Stimulated activated CD4-positive, alpha-beta T cell treated with anti-CD3 and anti-CD28 coated beads, Interleukin-15, amount 100 ng/mL, for 24 hours (primary cell): ENCODE measurements at places on chromosomes 4 and X.

GRCh38 chrX:2901367-2902036 is 27.6 kb downstream of the ARSD start:
- no peak for DNase-seq

- no peak for DNase-seq
Observed at GRCh38 chr4:155042014-155042413, 166.4 kb upstream of the NPY2R start.

- DNase-seq = no peak
Observed at GRCh38 chr4:101439926-101440325, 92.6 kb upstream of the PPP3CA start.

GRCh38 chr4:74534121-74534520 is 89.2 kb downstream of the AREG start:
- DNase-seq = no peak

GRCh38 chrX:131801911-131802310 is 221.2 kb upstream of the STK26 start:
- DNase-seq = no peak

DNA sequence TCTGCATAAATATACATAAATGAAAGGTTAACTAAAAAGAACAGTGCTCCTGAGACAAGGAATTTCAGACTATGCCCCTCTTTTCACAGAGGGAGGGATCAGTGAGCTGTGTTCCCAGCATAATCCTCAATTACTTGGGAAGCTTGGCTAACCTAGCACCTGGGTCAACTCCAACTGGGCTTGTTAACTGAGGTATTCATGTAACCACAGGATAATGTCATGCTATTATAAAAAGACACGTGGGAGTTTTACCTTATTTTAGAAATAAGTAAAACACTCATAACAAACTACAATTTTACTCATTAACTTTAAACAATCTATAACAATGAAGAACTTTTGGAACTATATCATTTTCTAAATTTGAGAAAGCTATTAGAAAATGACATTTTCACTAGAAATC is 48.6 kb downstream of the RPGR start:
- no peak for DNase-seq

DNA sequence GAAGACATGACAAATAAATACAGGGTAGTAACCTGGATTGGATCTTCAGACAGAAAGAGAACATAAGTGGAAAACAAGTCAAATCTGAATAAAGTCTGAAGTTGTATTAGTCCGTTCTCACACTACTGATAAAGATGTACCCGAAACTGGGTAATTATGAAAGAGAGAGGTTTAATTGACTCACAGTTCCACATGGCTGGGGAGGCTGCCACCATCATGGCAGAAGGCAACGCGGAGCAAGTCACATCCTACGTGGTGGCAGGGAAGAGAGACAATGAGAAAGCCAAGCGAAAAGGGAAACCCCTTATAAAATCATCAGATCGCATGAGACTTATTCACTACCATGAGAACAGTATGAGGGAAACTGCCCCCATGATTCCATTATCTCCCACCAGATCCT is 82.8 kb downstream of the USP46 start:
- peak; percentile 13 for DNase-seq

- no peak for DNase-seq
Observed at GRCh38 chrX:38982843-38983242, 181.6 kb downstream of the MID1IP1 start.

DNA sequence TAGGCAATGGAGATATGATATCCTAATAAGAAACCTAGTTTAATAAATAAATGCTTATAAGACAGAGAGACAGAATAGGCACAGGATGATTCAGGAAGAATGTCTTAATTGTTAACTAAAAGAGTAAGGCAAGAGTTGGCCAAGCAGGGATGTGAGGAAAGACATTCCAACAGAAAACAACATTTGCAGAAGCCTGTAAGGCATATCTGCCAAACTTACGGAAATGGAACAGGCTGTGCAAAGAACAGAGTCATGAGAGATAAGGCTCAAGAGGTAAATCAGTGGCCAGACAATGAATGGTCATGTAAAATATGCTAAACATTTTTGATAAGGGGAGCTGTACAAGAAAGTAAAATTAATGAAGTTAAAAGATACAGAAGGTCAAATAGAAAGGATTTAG is 134.9 kb downstream of the KCTD8 start:
- no peak for DNase-seq

DNA sequence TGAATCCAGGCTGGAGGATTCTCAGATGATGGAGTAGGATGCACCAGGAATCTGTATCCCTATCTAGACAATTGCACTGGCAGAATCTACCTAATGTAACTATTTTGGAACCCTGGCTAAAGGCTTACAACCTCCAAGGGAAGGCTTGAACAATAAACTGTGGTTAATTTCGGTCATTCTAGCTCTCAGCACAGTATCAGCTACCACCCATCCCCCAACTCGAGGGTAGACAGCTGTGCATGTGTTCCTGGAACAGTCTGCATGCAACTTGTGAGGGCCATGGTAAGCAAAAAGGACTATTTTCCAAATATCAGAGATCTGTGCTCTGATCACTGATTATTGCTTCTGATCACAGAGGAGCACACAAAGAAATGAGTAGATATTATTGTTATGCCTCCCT is 34.0 kb downstream of the ELF2 start:
- DNase-seq = no peak

GRCh38 chrX:16665089-16665488 is 15.1 kb downstream of the S100G start:
- DNase-seq = no peak

- DNase-seq = no peak
Observed at GRCh38 chr4:26583538-26583864, 383 bp upstream of the TBC1D19 start.

DNA sequence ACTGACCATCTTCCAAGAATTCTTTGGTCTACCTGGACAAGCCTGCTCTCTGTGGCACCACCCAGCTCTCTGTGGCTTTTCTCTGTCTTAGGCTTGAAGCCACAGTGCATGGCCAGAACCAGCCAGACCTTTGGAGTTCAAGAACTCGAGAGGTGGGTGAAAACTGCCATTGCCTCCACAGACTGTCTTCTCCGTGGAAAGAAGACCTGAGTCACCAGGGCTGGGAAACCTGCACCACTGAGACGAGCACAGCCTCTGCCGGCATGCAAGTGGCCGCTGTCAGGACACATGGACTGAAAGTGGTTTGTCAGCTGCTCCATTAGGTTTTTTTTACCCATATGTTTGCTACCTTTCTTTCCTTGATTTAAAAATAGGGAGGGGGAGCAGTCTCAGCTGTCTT is 74.5 kb downstream of the MGST2 start:
- DNase-seq = no peak

GRCh38 chr4:136227315-136227714 is 1305.0 kb downstream of the PCDH18 start:
- no peak for DNase-seq

DNA sequence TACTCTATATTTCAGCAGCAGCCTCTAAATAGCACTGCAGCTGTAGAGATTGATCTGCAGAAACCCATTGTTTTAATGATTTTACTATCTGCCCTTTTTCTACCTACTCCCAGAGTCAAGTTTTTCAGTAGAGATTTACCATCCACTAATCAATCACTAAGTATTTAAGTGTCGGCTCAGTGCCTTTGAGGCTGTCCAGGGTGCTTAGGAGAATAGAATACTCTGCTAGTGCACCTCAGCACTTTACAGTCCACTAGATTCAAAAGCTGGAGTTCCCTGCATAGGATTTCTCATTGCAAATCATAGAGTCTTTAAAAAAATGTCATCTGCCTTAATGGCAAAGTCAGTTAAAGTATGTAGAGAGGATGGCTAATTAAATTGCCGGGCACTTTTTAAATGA is 29.6 kb upstream of the ANAPC4 start:
- no peak for DNase-seq

DNA sequence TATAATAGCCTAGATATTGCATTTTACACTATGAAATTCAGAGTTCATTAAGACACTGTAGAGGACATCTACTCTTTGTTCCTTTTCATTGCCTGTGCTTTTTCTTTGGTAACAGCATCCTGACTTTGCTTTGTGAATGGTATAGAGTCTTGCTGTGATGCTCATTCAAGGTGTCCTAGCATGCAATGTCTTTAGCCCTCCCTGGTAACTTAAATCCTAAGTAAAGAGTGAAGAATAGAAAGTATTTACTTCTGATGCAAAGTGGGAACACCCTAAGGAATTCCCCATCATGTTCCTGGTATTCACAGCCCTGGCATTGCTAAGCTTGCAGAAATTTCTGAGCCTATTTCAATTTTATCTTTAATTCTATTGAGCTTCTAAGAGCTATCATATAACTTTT is 400.1 kb downstream of the FAT4 start:
- DNase-seq = no peak

GRCh38 chr4:151992332-151993154 is 231.7 kb upstream of the GATB start:
- DNase-seq = no peak

DNA sequence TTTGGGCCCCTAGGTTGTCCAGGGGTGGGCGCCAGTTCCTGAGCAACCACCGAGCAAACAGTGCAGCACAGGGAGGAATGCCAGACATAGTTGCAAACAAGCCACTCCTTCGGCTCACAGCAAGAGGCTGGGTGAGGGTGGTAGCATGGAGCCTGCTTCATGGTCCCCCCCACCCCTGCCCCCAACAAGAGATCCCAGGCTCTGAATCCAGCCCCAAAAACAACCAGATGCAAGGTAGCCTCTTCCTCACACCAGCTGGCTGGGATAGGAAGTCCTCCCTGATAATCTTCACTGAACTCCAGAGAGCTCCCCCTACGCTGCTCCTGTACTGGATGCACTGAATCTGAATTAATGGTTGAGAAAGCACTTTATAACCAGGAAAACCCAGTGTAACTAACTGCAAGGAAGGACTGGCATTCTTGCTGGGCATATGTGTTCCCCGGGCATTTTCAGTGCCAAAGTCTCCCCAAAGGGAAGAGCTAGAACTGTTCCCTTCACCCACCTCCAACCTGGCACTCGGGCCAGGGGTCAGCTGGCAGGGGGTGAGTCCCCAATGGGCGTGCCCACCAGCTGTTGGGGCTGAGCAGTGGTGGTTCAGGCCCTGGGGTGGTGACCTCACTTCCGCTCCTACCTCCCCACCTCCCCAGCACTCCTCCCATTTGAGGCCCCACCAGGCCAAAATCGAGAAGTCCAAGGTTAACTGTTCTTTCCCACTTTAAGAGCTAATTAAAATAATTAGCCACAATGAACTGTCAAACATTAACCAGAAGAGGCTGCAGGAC is 1.5 kb downstream of the ELF4 start:
- peak; percentile 60 for DNase-seq

DNA sequence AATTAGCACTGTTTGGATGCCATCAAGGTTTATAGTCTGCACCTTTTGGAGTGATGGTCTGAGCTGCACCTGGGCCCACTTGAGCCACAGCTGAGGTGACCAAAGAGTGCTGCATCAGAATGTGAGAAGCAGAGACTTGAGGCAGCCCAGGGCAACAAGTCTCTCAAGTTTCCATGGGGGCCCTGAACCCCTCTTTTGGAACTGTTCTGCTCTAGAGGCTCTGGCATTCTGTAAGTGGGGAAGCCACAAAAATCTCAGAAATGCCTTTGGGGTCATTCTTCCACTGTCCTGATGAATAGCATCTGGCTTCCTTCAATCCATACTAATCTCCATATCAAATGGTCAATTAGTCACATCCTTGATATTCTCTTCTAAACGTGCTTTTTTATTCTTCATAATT is 298.4 kb upstream of the MAOA start:
- no peak for DNase-seq

GRCh38 chr4:145951931-145952330 is 13.3 kb upstream of the ZNF827 start:
- DNase-seq = no peak

- DNase-seq = no peak
Observed at GRCh38 chrX:132443196-132444135, 45.4 kb downstream of the MBNL3 start.

- DNase-seq = no peak
Observed at GRCh38 chr4:23934915-23935314, 45.1 kb upstream of the PPARGC1A start.

- no peak for DNase-seq
Observed at GRCh38 chr4:4853371-4853823, 6.1 kb upstream of the MSX1 start.

DNA sequence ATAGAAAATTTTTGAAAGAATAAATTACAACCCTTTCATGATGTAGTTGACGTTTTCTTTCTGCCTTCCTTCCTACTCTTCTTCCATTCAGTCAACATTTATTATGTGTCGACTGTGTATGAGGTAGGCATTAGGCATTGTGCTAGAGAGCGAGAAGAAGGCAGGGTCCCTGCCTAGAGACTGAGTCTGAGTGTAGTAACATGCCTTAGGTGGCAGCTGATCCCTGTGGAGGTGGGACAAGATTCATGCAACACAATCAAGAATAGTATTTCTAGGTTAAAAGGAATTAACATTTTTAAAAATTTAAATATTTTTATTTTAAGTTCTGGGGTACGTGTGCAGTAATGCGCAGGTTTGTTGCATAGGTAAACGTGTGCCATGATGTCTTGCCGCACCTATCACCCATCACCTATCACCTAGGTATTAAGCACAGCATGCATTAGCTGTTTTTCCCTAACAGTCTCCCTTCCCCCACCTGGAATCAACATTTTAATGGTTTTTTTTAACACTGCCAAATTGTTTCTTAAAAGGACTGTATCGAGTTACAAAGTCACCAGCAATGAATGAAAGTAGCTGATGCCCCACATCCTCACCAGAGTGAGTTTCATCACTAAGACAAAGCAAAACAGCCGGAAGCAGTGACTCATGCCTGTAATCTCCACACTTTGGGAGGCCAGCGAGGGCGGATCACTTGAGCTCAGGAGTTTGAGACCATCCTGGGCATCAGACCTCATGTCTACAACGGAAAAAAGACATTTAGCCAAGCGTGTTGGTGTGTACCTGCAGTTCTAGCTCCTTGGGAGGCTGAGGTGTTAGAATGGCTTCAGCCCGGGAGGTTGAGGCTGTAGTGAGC is 84.0 kb downstream of the WWC2 start:
- DNase-seq = peak; percentile 53

GRCh38 chr4:14711259-14711658 is 291.0 kb upstream of the CPEB2 start:
- no peak for DNase-seq

DNA sequence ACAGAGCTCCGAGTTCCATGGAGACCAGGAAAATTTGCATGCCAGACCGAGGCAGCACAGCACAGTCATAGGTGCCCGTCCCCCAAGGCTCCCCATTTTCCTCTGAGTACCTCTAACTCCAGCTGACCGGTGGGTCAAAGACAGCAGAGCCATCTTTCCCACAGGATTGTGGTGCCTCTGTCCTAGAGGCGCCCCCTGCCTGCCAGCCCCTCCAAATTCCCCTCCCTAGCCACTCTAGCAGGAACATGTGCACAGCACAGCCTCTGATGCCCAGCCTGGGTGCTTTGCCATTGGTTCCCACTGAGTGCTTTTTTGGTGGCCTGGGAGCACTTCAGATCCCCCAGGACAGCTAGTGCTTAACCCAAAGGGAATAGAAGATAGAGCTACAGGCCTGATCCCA is 368.5 kb upstream of the PABPC5 start:
- DNase-seq = no peak

DNA sequence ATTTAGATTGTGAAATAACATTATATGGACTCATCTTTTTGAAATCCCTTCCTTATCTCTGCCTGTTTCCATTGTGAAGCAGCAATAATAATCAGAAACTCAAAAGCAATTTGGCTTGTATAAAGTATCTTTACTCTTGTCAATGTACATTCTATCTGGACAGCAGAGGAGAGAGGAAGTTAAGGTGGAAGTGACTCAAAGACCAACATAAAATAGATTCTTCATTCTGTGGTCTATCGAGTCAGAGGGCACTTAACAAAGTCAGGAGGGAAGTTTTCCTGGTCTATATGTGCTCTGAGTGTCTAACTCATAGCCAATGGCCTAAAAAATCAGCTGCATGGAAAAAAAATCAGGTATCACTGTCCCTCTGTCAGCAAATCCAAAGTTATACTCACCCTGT is 155.5 kb downstream of the EMCN start:
- DNase-seq = no peak
